ENCODE measurements at places on chromosomes 4 and X.

- H3K4me1 ChIP-seq: no peaks in the 10 kb centered on the region
- no peak overlapping the region for H3K27ac ChIP-seq
- no peaks in the 10 kb centered on the region for H3K36me3 ChIP-seq
- DNase-seq: no peak
Observed at GRCh38 chr4:176971576-176972115, 178.9 kb upstream of the VEGFC start.

DNA sequence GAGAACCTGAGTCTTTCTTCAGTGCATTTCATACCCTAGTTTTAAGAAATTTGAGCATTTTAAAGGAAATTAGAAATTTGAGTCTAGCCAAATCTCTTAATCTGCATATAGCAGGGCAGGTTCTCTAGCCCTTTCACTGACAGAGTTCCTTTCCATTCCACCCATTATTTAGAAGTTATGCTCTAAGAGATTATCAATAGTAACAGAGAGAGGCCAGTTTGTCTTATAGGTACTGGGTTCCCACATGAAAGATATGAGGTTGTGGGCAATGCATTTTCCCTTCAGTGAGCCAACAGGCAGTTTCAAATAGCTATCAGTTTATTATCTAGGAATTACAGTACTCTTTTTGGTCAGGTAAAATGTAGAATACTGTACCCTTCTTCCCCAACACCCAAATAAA, 7.3 kb upstream of the GALNT7 start:
- no peak overlapping the region for H3K4me3 ChIP-seq
- H3K27me3 ChIP-seq: no peaks in the 10 kb centered on the region
- H3K4me1 ChIP-seq: peaks cover 3% of the 10 kb centered on the region

GRCh38 chr4:101157415-101158133, 189.8 kb downstream of the PPP3CA start:
- H3K4me1 ChIP-seq: peaks cover 28% of the 10 kb centered on the region
- H3K36me3 ChIP-seq: peaks cover 4% of the 10 kb centered on the region
- H3K27ac ChIP-seq: no peak overlapping the region
- no peak for DNase-seq
- H3K27me3 ChIP-seq: no peaks in the 10 kb centered on the region

- H3K4me3 ChIP-seq: no peak overlapping the region
- H3K27ac ChIP-seq: no peak overlapping the region
- H3K36me3 ChIP-seq: no peaks in the 10 kb centered on the region
- H3K27me3 ChIP-seq: no peaks in the 10 kb centered on the region
- DNase-seq: no peak
- no peaks in the 10 kb centered on the region for H3K4me1 ChIP-seq
Observed at GRCh38 chr4:8242782-8243560, 26.6 kb upstream of the HTRA3 start.

DNA sequence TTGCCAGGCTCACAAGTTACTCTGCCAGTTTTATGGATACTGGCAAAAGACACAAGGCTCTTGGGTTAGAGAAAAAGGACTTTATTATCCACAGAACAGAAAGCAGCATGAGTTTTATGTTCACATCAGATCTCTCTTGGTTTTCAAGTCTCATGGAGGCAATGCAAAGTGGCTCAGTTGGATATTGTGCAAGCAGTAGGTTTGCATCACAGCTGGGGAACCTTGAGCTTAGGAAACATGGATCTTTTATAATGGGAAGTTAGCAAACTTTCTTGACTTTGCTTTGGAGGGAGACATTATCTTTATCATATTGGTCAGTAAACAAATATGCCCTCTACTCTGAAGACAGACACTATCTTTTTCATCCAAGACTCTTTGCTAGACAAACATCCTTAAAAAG, 109.2 kb upstream of the GRPR start:
- H3K4me3 ChIP-seq: no peak overlapping the region
- DNase-seq: no peak
- H3K27ac ChIP-seq: no peak overlapping the region
- H3K27me3 ChIP-seq: no peaks in the 10 kb centered on the region
- H3K4me1 ChIP-seq: no peaks in the 10 kb centered on the region
- H3K36me3 ChIP-seq: no peaks in the 10 kb centered on the region

GRCh38 chr4:14915018-14915417, 87.3 kb upstream of the CPEB2 start:
- H3K4me1 ChIP-seq: no peaks in the 10 kb centered on the region
- DNase-seq: no peak
- H3K27me3 ChIP-seq: peaks cover 22% of the 10 kb centered on the region
- H3K4me3 ChIP-seq: no peak overlapping the region
- no peaks in the 10 kb centered on the region for H3K36me3 ChIP-seq

GRCh38 chrX:129523079-129523911, at the start of gene SMARCA1:
Gene SMARCA1 (minus strand): TSS chrX:129523490. CDS start chrX:129523370, 120 bp downstream.
- no peaks in the 10 kb centered on the region for H3K27me3 ChIP-seq
- H3K4me3 ChIP-seq: peak within 1 kb of the TSS; percentile 81
- DNase-seq: no peak

GRCh38 chr4:17092736-17093437, 194.4 kb upstream of the LDB2 start:
- no peak overlapping the region for H3K4me3 ChIP-seq
- H3K27me3 ChIP-seq: peaks cover 2% of the 10 kb centered on the region
- no peak for DNase-seq
- H3K36me3 ChIP-seq: no peaks in the 10 kb centered on the region
- no peak overlapping the region for H3K27ac ChIP-seq
- H3K4me1 ChIP-seq: no peaks in the 10 kb centered on the region

DNA sequence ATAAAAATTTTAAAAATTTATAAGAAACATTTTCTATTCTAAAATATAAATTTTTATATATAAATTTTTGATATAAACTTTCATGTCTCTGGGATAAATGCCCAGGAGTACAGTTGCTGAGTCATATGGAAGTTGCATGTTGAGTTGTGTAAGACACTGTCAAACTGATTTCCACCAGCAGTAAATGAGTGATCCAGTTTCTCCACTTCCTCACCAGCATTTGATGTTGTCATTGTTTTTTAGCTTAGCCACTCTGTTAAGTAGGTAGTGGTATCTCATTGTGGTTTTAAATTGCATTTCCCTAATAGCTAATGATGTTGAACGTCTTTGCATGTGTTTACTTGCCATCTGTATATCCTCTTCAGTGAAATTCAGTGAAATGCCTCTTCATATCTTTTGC, 66.5 kb downstream of the MAMLD1 start:
- H3K36me3 ChIP-seq: no peaks in the 10 kb centered on the region
- DNase-seq: no peak
- no peaks in the 10 kb centered on the region for H3K4me1 ChIP-seq
- no peak overlapping the region for H3K27ac ChIP-seq
- no peak overlapping the region for H3K4me3 ChIP-seq

DNA sequence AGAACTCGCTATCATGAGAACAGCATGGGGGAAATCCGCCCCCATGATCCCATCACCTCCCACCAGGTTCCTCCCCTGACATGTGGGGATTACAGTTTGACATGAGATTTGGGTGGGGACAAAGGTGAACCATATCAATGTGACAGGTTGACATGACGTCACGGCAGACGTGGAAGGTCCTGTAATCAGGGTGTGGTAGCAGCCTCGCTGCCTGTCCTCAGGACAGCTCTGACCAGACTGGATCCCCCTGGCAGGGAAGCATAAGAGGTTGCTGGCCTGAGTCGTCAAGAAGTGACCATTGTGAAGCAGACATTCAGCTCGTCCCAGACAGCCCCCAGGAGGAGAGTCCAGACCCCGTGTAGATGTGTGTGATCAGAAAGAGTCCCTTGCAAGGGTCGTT, 104.6 kb downstream of the TNIP2 start:
- DNase-seq: no peak
- no peak overlapping the region for H3K27ac ChIP-seq
- peaks cover 24% of the 10 kb centered on the region for H3K36me3 ChIP-seq
- no peak overlapping the region for H3K4me3 ChIP-seq
- peaks cover 26% of the 10 kb centered on the region for H3K4me1 ChIP-seq

- H3K36me3 ChIP-seq: no peaks in the 10 kb centered on the region
- DNase-seq: no peak
- no peak overlapping the region for H3K27ac ChIP-seq
- H3K27me3 ChIP-seq: no peaks in the 10 kb centered on the region
- H3K4me1 ChIP-seq: no peaks in the 10 kb centered on the region
- no peak overlapping the region for H3K4me3 ChIP-seq
Observed at GRCh38 chr4:162706051-162706450, 460.6 kb downstream of the NAF1 start.
